ENCODE measurements at places on chromosomes 6 and 20.

DNA sequence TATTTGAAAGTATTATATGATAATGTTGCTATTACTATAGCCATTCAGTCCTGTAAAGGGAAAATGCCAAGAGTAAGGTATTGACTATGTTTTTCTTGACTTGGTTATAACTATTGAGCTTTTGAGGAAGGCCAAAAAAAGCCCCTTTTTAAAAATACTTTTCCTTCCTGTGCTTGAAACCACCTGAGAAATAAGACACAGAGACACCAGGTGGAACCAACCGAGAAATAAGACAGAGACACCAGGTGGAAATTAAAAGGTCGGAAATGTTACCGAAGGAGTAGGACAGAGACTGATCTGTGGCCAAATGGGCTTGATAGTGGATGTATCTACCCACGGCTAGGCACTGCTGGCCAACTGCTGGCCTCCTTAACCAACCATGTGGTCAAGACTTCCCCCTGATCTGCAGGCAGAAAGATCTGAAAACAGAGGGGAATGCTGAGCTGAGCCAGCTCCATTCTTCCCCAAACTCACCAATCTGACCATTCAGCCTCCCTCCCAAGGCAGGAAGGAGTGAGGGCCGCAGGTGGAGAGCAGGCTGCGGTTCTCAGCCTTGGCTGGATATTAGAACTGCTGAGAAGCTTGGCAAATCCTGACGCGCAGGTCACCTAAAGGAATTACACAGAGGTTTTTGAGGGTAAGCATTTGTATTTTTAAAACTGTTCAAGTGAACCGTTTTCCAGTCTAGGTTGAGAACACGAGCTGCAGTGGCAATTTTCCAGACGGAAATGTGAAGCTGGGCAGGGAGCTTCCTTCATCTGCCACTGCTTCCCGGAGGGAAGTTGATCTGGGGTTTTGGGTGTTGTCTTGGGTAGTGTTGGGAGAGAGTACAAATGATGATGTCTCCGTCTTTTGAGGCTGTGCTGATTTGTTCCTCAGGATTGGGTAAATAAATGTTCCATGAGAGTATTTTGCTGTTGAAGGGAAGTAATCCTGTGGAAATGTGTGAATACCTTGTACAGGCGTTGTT is 121.7 kb upstream of the EXOC2 start:
- DNase-seq = no peak

DNA sequence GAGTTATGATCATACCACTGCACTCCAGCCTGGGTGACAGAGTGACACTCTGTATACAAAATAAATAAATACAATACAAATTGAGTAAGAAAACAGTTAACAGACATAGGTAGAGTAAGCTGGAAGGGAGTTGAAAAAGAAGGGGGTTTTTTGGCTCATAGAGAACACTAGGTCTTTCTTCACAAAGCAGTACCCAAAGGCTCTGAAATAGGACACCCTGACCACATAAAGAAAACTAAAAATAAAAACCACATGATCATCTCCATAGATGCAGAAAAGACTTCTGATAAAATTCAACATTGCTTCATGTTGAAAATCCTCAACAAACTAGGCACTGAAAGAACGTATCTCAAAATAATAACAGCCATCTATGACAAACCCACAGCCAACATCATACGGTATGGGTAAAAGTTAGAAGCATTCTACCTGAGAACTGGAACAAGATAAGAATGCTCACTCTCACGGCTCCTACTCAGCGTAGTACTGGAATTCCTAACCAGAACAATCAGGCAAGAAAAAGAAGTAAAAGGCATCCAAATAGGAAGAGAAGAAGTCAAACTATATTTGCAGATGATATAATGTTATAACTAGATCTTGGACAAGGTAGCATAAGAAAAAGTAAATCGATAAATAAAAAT is 48.6 kb downstream of the TOMM6 start:
- no peak for DNase-seq

GRCh38 chr20:53806683-53807401 is 213.2 kb upstream of the ZNF217 start:
- no peak for DNase-seq

DNA sequence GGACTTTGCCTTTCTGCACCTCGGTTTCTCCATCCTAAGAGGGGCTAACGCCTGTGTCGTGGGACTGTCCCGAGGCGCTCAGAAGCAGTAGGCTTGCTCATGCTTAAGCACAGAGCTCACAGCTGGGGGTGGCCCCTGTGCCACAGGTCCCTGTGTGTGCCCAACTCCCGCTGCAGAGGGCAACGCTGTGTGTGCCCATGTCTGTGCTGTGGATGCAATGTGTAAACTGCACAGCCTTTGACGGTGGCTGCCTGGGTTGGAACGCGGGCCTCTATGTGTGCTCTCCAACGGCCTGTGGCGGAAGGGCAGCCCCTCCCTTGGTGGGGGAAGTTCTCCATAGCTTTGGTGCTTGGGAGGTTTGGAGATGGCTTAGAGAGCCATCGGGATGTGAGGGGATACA is 10.7 kb upstream of the GATA5 start:
- DNase-seq = no peak

DNA sequence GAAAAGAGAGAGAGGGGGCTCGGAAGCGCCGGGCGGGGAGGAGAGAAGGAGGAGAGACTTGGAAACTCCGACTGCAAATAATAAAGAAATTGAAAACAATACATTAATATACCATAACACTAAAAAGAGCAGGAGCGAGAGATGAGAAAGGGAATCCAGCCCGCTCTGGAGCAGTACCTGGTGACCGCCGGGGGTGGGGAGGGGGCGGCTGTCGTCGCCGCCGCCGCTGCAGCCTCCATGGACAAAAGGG is 338 bp downstream of the E2F3 start:
- no peak for DNase-seq

DNA sequence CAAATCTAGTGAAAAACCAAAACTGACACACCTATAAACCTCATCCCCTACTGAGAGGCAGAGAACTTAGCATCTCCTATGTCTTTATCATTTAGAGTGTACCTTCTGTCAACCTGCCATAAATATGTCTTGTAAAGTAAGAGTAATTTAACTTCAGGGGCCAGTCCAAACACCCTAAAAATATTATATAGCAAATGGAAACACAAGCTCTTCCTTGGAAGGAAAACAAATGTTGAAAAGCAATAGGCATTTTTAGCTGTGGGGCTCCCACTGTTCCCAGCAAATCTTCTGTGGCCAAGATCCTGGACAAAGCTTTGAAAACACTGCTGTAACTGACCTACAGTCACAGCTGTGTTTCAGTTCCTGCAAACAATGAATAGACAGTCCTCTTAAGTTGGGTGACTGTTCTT is 140.0 kb upstream of the RNF217 start:
- DNase-seq = no peak

GRCh38 chr6:87212596-87212995 is 57.2 kb downstream of the ZNF292 start:
- DNase-seq = no peak

DNA sequence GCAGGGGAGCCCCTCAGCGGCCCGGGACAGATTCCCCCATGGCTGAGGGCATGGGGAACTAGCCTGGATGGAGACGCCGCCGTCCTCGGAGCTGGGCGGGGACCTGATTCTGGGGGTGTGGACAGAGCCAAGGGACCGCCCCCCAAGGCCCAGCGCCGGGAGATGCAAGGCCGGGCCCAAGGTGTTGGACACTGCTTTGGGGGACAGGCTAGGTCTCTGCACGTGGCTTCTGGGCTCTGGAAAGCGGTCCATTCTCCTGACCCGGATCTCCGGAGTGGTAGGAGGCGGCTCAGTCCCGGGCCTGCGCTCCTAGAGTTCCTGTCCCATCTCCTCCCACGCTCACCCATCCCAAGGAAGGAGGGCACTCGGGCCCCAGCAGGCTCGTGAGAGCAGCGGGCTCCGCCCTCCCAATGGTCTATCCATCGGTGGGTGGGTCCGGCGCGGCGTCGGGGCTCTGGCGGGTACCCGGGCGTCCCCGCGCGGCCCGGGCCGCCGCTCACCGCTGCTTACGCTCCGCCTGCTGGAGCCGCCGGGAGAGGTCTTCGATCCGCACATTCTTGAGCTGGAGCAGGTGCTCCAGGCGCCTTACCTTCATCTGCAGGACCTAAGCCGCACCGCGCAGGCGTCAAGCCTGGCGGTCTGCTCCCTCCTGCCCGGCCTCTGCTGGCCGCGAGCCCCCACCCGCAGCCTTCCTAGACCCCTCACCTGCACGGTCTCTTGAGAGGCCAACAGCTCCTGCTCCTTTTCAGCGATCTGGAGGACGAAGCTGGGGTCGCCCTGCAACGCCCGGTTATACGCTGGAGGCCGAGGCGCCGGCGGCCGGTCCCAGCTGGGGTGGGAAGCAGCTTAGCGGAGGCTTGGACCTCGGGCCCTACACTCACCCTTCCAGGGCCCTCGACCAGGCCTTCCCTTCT is 3.3 kb downstream of the SPEF1 start:
- peak; percentile 68 for DNase-seq

GRCh38 chr20:51318058-51318949 is 224.2 kb downstream of the NFATC2 start:
- DNase-seq = peak; percentile 84

DNA sequence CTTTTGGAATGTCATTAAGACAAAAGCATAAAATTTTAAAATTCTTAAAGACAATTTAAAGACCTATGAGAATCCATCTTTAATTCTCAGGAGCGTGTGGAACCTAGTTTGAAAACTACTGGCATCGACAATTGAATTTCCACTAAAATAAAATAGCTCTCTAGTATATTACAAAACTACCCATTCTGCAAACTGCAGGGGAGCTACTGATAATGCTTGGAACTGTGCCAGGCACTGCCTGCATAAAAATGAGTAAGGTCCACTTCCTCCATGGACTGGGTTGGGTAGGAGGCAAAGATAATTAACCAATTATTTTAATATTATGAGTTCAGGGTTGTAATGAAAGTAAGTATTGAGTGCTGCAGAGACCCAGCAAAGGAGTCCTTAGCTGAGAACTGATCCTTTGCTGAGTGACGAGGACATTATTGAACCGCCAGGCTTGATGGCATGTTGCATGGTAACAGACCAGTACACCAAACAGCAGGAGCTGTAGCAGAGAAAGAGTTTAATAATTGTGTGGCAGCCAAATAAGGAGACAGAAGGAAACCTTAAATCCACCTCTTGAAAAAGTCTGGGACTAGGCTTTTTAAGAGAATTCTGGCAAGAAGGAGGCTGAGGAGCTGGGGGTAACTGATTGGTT is 261.3 kb downstream of the ESR1 start:
- DNase-seq = no peak

DNA sequence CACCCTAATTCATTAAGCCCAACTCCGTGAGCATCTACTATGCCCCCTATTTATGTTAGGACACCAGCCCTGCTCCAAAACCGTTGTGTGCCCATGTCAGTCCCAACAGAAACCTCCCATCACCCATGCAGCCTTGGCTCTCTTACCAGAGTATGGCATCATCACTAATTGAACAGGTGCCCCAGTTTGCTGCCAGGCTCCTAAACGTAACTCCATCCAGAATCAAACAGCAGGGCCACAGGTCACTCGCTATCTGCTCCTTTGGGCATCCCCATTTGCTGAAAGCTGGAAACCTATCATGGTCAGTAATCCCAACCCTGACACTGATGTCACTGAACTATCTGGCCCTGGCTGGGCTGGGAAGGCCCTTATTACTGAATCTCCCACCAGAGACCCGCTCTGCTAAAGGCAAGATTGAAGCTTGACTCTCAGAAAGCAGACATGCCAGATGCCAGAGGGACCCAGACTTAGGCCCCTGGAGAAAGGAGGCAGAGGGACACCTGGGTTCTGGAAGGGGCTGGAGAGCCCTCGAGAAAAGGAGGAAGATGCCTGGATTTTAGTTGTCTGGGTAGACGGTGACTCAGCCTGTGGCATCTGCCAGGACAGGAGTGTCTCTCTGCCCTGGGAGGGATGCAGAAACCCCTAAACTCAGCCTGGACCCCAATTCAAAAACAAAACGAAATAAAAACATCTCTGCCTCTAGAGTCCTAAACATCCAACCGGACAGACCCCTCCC is 14.0 kb downstream of the MUCL3 start:
- no peak for DNase-seq

DNA sequence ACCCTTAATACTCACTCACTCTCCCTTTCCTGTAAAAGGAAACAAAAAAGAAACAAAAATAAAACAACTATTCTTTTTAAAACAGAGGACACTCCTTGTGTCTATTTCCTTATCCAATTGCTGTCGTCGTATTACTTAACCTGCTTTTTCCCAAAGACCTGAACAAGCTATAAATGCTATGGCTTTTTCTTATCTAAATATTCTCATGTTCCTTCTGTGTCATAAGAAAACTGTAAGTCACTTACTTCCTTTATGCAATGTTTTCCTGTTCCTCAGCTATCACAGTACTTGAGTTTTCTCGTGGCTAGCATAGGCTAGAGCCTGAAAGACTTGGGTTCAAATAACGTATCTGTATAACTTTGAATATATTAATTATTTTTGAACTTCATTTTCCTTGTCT is 99.2 kb downstream of the IRAK1BP1 start:
- DNase-seq = no peak

DNA sequence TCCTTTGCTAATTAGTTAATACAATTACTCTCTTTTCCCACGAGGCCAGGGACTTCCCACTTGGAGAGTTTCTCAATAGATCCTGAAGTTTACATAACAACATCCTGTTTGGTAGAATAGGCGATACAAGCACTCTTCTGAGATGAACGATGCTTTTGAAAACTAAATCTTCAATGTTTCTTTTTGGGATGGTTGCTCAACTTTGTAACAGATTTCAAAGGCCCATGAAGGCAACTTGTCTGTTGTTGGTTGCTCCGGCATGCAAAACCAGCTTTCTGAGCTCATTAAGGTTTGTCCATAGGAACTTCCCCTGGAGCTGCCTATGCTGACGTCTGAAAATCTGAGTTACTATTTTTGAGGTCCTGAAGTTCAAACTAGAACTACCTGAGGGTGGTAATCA is 25.9 kb upstream of the ROS1 start:
- no peak for DNase-seq

GRCh38 chr6:92759178-92759577 is 660.2 kb downstream of the EPHA7 start:
- no peak for DNase-seq

- DNase-seq = peak; percentile 75
Measured at GRCh38 chr6:29834564-29835436, 7.2 kb downstream of the HLA-G start.

- no peak for DNase-seq
Measured at GRCh38 chr6:684831-685636, 7.9 kb downstream of the EXOC2 start.

GRCh38 chr20:43901296-43901695 is 13.4 kb upstream of the TOX2 start:
- DNase-seq = no peak
